ENCODE measurements at places on chromosomes 4 and X.

GRCh38 chr4:15778289-15779241 is at the start of gene CD38:
CD38 (plus strand) TSS chr4:15778328; CDS start chr4:15778415, 87 bp downstream.
- no peak for DNase-seq

DNA sequence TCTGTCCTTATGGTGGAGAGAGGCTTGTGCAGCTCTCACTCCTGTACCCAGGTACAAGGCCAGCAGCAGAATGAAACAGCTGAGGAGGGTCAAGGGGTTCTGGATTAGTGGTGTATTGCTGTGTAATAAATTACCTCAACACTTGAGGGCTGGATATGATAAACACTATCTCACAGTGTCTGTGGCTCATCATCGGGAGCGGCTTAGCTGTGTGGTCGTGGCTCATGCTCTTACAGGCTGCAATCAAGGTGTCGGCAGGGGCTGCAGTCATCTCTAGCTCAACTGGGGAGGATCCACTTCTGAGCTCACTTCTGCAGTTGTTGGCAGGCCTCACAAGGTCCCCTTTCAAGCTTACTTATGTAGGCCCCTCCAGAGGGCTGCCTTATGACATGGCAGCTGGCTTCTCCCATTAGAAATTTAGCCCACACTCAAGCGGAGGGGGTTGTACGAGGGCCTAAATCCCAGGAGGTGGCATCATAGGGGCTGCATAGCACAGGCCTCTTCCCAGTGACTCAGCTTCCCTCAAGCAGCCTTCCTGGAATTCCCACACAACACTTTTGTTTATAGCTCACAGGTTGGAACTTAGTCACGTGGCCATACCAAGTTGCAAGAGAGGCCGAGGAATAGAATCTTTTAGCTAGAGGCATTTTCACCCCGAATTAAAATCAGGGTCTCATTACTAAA is 148.2 kb upstream of the RPS6KA3 start:
- no peak for DNase-seq

GRCh38 chr4:27057053-27057452 is 196.4 kb downstream of the STIM2 start:
- no peak for DNase-seq

DNA sequence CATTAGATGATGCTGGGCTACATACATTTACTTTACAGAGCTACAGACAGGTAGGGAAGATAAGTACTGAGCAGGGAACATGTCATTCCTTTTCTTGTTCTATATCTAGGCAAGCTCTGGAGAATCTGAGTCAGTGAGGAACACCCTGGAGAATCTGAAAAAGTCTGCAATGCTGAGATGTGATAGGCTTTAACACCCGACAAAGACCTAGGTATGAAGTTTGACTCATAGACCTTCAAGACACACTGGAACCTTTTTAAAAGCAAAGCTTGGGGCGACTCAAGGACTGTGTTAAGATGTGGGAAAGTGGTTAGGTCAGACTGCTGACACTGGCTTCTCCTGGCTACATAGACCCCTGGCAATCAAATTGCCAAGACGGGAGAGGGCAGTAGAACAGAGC is 42.8 kb downstream of the OSTC start:
- DNase-seq: no peak

- no peak for DNase-seq
Measured at GRCh38 chrX:120271218-120271617, 20.6 kb downstream of the ZBTB33 start.

DNA sequence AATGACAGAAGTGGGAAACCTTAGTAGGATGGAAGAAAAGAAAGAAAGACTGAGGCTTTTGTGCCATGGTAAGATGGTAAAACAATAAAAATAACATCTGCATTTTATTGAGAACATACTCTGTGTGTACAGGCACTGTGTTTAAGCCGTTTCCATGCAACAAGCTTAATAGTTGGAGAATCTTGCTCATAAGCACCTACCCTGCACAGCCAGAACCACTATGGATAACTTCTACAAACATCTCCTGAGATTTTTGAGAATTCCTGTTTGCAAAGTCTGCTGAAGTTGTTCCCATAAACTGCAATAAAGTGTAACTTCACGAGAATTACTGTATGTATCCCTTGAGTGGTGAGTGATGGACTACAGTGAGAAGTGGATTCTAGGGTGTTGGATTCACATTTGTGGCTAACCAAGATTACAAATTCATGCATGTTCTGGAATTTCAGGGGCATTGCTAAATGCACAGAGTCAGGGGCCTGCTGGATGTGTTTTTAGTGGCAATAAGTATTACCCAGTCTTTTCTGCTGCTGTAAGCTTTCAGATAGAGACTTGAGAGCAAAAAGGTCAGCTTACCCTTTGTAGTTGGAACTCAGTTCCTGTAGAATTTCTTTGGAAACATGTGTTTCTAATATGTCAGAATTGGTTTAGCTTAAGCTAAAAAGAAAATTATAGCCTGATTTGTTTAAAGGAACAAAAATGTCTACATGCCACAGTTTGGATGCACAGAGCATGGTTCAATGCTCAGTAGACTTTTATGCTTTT is 132.5 kb downstream of the AFF1 start:
- no peak for DNase-seq

DNA sequence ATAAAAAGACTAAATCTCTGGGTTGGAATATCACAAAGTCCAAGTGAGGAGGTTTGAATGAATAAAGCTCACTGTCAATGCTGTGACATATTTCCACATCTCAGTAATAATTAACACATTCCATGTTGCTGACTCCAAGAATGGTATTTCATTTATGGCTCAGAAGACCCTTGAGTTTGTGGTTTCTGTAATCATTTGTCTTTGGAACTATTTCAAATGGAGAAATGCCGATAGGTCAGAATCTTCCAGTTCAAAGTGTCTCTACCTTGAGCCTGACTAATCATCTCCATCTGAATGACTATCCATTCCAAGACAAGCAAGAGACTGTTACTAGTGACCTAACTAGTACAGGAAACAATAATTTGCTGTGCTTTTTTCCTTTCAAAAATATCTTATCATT is 24.2 kb upstream of the SLC2A9 start:
- no peak for DNase-seq

DNA sequence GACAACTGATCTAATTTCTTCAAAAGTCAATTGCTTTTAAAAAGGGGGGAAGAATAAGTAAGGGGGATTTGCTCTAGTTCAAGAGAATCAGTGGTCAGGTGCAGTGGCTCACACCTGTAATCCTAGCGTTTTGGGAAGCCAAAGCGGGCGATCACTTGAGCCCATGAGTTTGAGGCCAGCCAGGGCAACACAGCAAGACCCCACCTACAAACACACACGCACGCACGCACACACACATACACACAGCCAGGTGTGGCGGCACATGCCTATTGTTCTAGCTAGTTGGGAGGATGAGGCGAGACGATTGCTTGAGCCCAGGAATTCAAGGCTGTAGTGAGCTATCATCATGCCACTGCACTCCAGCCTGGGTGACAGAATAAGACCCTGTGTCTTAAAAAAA is 9.6 kb downstream of the GRSF1 start:
- no peak for DNase-seq

DNA sequence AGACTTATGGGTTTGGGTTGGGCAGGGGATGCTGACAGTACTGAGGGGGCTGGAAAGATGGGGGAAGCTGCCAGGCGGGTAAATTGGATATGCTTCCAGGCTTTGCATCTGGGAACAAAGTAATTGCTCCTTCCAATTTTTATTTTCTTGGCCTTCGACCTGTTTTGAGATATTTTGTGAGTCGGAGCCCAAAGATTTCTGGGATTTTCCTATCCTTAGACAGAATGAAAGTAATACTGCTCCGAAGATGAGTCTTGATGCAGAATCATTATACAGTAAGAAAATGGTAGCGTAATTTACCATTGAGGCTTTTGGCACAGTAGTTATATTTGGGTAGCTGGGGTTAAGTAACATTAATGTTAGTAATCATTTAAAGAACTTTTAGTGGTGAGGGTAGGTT is 1.4 kb downstream of the SMARCA5 start:
- DNase-seq: no peak

DNA sequence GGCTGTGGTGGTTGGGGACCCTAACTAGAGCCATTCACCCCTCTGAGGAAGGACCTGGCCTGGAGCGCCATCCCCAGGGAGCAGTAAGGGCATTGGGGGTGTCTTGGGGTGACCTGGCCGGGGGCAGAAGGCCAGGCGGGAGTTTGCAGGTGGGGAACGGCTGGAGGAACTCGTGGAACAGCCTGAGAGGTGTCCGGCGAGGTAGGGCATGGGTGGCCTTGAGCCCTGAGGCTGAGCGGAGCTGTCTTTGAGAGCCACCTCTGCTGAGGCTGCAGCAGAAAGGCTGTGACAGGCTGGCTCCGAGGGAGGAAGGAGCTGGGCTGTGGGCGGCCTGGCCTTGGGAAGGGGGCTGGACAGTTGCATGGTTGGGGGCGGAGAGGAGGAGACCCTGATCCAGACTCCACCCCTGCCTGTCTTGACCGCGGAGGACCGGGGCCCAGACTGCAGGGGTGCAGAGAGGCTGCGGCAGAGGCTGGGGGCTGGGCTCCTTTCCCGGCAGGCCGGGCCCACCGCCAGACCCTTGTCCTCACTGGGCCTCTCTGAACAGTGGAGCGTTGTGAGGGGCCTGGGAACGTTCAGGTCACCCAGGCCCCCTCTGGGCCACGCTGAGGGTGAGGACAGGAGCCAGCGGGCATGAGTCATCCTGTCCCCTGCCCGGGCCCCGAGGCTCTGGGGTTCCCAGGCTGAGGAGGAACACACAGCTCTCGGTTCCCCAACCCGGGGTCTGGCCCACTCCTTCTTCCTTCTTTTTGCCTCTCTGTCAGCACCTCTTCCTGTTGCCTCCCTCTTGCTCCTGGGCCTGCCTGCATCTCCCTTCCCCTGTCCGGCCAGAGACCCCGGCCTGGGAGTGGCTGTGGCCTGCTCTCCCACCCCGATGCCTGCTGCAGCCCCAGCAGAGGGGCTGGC is 8.1 kb downstream of the SH3BP2 start:
- peak; percentile 93 for DNase-seq

GRCh38 chr4:2042204-2042946 is 16.8 kb upstream of the NAT8L start:
- DNase-seq: peak; percentile 69

- no peak for DNase-seq
Measured at GRCh38 chr4:65538571-65538970, 131.7 kb downstream of the EPHA5 start.

GRCh38 chr4:98068495-98068894 is 74.8 kb downstream of the STPG2 start:
- DNase-seq: no peak

DNA sequence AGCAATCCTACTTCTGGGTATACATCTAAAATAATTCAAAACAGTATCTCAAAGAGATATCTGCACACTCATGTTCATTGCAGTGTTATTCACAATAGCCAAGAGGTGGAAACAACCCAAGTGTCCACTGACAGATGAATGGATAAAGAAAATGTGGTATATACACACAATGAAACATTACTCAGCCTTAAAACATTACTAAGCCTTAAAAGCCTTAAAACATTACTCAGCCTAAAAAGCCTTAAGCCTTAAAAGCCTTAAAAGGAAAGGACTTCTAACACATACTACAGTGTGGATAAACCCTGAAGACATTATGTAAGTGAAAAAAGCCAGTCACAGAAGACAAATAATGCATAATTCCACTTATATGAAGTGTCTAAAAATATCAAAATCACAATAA is 40.3 kb upstream of the TFDP3 start:
- DNase-seq: peak; percentile 14

- DNase-seq: no peak
Measured at GRCh38 chr4:8093587-8094274, 64.9 kb downstream of the ABLIM2 start.

DNA sequence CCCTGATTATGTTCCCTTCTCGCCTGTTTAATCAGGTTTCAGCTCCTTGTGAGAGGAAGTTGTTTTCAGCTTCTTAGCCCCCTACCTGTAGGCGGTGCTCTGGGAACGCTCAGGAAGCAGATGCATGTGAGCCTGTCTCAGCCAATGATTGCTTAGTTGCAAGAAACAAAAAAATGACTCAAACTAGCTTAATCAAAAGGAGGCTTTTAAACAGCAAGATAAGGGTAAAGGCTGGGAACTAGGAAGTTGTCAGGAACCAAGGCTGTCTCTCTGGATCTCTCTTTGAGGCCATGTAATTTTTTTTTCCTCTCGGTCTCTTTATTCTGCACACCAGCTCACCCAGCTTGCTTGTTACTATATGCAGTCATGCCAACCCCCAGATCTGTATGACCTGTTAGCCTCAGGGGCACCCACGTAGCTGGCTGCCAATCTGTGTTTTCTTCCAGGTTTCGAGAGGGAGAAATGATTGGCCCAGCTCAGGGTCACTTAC is 109.1 kb downstream of the PTTG2 start:
- DNase-seq: peak; percentile 94

DNA sequence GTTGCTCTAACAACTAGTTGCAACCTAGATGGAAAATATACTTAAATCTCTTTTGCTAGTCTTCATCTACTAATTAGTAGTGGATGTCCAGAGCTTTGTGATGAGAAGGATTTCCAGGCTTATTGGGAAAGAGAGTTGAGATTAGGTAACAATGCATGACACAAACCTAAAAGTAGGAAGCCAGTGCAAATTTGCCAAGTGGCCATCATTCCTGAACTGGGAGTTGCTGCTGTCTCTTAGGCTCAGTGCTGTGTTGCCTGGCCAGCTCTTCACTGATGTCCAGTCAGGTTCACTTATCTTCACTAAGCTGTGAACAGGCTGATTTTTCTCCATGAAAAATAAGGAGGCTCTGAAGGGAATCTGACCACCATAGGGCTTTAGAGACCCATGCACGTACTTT is 105.6 kb upstream of the AMOT start:
- DNase-seq: no peak

DNA sequence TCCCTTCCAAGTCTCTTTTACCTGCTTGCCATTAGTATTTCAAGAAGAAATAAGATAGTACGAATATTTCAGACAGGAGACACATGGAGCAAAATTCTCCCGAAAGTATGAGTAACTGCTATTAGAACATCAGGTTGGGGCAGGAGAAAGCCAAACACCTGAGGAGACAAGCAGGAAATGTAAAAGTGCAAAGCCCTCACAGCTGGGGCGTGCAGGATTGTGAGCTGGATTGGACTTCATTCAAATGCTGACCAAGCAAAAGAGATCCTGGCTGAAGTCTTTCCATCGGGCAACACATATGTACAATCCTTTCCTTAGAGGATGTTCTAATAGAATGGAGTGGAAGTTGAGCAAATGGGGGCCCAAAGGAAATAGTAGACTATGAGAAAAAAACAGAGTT is 76.8 kb downstream of the DTHD1 start:
- no peak for DNase-seq

DNA sequence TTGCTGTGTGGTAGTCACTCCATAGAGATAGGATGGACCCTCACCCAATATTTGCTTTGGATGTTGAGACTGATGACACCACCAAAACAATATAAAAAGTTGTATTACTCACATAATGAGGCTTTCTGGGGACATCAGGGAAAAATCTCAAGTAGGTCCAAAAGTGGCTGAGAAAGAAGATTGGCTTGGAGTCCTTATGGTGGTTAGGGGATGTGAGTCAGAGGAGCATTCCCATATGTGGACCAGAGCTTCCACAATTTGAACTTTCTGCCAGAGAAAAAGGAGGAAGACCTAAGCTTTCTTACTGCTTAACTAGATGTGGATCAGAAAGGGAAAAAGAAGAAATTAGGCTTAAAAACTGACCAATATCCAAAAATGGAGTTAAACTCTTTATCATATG is 460.5 kb downstream of the SH3BGRL start:
- DNase-seq: no peak

GRCh38 chr4:5267408-5267807 is 216.1 kb downstream of the STK32B start:
- DNase-seq: no peak
